ENCODE measurements at places on chromosomes 11 and 22.
A peak's percentile ranks its signal among the peaks of the same experiment; 100 is the strongest.

GRCh38 chr11:9899676-9900075 is 235.8 kb downstream of the SWAP70 start:
- DNase-seq, result no peak

GRCh38 chr11:22703591-22703990 is 37.2 kb downstream of the GAS2 start:
- no peak for DNase-seq

GRCh38 chr11:19814421-19814820 is 101.8 kb downstream of the NAV2 start:
- DNase-seq, result peak; percentile 68

- DNase-seq, result no peak
Measured at GRCh38 chr11:74320538-74320937, 9.1 kb upstream of the P4HA3 start.

GRCh38 chr11:79147011-79147410 is 293.8 kb downstream of the TENM4 start:
- no peak for DNase-seq
